NCI-H1417 treated with DMSO at 0.1 percent for 48 hours (cell line): ENCODE measurements at places on chromosomes 11 and 22.

DNA sequence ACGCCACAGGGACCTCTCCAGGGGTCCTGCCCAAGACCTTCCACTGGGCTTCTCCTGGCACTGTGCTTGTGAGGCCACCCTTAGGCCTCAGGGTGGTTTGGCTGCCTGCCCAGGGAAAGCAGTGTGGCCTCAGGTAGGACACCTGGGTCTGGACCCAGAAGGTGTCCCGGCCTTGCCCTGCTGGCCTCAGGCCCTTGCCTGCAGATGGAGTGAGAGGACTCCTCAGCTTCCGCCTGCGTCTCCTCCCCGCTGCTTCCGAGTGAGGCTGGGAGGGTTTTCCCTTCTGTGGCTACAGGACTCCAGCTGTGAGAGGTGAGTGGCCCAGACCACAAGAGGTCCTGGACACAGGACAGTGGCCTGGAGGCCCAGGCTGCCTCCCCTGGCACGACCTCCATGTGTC is 60.4 kb downstream of the WNT7B start:
- no peak for DNase-seq

- DNase-seq: no peak
Observed at GRCh38 chr11:43419460-43419859, 60.7 kb downstream of the TTC17 start.

DNA sequence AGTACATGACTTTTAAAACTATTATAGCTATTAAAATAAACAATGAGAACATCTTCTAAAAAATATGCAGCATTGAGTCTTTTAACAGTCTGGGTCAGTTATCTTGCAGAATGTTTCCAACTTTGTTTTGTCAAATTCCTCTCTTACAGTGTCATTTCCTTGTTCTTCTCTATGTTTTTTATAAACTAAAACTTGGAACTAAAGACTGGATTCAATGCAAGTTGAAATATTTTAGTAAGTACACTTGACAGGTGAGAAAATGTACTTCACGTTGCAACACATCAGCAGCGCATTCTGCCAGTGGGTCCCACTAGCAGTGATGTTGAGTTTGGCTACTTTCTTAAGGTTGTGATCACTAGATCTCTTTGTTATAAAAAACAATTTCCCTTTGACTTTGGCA is 1407.6 kb upstream of the RAG2 start:
- DNase-seq: no peak

DNA sequence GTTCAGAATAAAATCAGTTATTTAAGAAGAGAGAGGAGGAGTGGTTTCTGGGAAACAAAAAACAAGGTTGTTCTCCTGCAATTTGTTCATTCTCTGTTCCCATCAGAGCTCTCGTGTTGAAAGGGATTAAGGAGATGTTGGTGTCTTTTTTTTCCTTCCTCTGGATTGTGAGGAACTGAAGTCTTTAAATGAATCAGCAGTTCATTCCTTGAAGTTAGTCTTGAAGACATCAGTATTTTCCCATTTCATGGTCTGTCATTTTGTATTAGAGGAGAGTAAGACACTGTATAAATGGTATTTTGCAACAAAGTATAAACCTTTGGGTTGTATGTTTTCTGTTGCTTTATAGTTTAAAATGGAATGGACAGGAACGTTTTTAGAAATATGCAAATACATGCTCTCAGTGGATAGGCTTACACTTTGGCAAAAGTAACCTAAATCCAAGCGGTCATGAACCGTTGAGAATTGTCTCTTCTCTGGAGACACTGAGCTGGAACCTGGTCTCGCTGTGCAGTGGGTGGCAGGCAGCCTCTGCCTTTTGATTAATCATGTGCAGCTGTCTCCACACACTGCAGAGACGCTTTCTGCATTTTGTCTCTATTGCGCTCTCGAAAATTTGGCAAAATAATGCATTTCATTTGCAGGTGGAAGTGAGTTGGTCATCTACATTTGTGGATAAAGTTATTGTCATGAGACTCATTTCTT is 33.0 kb downstream of the SAMM50 start:
- no peak for DNase-seq
